Sciatic nerve (tissue), 2 donors: ENCODE measurements at places on chromosomes 5 and 9. TPM values are rescaled to one million over a fixed set of nuclear protein-coding genes. Genes with fewer than 3 reads are reported as not detected.

DNA sequence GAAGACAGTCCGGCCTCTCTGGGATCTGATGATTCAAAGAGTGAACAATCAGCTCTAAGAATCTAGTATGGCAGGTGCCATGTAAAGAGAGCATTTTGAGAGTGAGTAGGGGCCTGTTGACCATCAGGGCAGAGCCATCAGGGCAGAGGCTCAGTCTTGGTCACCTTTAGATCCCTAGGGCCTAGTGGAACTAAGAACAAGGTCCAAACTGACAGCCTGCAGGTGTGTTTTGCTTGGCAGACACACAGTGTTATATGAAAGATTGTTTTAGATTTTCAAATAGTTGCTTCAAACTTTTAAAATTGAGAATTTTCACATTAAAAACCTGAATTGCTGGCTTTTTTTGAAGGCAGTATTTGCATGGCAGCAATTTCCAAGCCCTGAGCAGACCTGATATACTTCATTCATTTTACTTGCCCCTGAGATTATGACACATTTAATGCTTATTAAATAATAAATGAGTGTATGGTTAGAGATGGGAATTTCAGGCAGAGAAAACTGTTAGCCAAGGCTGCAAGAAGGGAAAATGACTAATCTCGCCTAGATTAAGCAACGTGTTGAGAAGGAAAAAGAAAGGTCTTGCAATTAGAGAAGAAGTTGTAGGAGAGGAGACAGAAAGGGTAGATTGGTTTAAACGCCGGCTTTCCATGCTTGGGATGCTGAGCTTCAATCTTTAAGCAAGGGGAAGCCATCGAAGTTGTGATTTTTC is 279.6 kb downstream of the ARRDC3 start:
- DNase-seq: no peak

DNA sequence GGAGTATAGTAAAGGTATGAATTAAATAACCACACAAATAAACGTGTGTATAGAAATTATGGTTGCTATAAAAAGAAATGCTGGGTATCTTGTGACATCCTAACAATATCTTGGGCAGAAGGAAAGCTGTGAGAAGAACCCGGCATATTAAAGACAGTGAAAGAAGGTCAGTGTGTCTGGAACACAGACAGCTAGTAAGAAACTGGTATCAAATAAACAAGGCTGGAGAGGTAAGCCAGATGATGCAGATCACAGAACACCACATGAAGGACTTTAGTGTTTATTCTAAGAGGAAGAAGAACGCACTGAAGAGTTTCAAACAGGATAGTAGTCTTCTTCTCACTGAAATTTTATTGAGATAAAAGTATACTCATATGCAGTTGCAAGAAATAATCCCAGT is 24.4 kb downstream of the TMEM245 start:
- DNase-seq: no peak

- DNase-seq: no peak
These were observed 95.5 kb upstream of the KCNN2 start for GRCh38 chr5:114266374-114266773.

GRCh38 chr5:19880859-19881436 is 107.1 kb downstream of the CDH18 start:
- DNase-seq: no peak

- no peak for DNase-seq
These were observed 224.1 kb downstream of the ESM1 start for GRCh38 chr5:54761213-54761701.

DNA sequence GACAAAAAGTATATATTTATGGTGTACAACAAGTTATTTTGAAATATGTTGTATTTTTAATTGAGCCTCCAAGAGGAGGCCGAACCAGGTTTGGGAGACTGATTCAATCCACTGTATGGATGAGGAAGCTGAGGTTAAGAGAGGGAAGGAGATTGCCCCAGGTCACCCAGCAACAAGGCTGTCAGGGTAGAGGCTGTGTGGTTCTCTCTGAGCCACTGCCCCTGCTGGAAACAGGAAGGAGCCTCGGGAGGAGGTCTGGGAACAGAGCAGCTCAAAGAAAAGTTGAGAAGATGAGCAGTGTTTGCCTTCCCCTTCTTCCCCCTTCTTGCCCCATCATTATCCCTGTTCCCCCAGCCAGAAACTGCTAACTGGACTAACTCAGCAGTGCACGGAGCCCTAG is 6.6 kb upstream of the FAT2 start:
- no peak for DNase-seq

DNA sequence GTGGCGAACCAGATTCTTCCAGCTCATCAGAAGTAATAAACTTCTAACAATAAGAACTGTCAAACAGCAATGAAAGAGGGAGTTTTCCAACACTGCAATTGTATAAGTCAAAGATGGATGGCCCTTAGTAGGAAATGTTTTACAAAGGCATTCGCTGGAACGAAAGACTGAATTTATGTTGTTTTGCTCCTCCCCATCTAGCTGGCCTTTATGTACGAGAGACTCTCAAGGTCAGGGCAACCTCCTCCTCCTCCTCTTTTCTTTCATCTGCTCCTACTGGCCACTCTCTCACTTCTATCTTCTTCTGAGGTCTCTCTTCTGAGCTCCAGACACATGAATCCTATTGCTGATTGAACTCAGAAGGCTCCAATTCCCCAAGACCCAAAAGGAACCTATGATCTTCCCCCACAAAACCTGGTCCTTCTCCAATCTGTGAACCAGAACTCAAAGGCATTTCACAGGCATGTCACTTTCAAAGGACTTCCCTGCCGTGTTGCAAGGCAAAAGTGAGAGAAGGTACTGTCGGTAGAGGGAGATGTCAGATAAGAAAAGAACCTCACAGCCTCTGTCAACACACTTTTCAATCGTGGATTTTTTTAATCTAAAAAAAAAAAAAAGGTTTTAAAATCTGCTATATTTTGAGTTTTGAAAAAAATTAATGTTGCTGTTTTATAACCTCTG is 28.5 kb upstream of the PUM3 start:
- DNase-seq: no peak

DNA sequence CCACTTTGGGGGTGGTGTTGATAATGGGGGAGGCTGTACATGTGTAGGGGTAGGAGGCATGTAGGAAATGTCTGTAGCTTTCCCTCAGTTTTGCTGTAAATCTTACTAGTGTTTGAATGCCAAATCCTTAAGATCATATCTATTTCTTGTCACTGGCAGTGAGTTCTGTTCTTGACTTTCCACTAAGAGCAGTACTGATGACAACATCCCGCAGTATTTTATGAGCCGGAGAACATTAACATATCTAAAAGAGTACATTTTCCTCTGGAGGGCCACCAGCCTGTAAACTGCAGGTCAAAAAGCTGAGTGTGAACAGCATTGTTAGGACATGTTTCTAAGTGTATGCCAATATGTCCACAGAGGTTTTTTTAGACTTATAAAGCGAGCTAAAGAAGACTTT is 2.5 kb upstream of the HSPB3 start:
- DNase-seq: no peak

- no peak for DNase-seq
These were observed 159.3 kb downstream of the RGS3 start for GRCh38 chr9:113622600-113623400.

- DNase-seq: no peak
These were observed 17.2 kb upstream of the TTLL11 start for GRCh38 chr9:122110100-122110833.

DNA sequence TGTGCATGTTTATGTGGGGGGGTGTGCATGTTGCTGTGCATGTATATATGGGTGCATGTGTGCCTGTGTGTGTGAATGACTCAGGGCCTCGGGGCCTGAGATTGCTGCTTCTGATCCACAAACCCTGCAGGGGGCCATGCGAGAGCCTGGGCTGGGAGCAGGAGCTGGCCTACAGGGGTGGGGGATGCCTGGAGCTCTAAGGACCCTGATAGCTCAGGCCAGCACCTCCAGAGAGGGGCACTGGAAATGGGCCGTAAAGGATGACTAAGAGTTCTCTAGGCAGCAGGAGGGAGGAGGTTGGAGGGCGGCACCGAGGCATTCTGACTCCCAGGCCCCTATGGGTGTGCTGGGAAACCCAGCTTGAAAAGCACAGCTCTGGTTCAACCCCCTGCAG is 6.9 kb upstream of the UBAC1 start:
- DNase-seq: no peak

- DNase-seq: no peak
These were observed 4.7 kb downstream of the TNFSF8 start for GRCh38 chr9:114925672-114926071.

DNA sequence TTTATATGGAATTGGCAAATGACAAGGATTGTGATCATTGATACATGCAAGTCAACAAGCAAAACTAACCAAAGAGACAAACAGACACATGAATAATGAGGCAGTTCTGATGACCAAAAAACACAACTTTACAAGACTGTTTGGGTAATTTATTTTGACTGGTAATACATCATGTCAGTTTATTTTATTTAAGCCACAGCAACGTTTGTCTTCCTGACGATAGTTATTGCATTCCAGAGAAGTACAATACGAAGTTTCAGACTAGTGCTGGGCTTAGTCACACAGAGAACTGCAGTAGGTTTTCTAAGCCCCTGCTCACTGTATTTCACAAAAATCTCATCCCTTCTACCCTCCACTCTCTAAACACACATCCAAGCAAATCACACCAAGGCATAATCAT is 514.2 kb downstream of the RAB3C start:
- DNase-seq: no peak

- no peak for DNase-seq
These were observed 125.8 kb downstream of the BOD1 start for GRCh38 chr5:173490681-173491080.

DNA sequence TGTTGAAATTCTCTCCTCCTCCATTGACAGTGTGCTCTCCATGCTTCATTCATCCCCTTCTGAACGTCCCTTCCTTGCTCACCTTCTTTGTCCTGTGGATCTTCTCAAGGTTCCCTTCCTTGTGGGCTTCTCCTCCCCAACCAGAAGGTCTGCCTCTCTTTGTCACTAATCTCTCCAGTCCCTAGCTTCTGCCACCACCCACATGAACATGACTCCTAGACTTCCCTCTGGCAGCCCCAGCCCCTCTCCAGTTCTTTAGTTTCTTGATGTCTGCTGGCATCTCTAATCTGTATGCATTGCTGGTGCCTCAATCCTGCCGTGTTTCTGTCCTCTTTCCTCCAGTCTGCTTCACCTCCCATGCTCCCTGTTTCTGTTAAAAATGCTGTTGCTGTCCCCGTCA is 79.3 kb downstream of the ARHGAP26 start:
- no peak for DNase-seq

DNA sequence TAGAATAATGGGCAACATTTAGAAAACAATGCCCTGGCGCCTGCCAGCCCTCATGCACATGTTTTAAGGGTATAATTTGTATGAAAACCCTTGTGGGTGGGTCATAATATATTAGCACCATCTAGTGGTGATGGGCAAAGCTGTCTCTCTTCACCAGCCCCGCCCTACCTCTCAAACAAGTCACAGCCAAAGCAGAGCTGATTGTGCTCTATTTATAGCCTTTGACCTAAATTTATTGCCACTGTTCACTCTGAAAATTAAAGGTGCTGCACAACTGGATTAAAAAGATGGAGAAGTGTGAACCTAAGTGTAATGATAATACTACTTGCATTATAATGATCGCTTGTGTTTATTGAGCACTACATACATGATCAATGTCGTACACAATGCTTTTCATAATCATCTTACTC is 131.9 kb upstream of the ANKH start:
- peak; percentile 59 for DNase-seq

DNA sequence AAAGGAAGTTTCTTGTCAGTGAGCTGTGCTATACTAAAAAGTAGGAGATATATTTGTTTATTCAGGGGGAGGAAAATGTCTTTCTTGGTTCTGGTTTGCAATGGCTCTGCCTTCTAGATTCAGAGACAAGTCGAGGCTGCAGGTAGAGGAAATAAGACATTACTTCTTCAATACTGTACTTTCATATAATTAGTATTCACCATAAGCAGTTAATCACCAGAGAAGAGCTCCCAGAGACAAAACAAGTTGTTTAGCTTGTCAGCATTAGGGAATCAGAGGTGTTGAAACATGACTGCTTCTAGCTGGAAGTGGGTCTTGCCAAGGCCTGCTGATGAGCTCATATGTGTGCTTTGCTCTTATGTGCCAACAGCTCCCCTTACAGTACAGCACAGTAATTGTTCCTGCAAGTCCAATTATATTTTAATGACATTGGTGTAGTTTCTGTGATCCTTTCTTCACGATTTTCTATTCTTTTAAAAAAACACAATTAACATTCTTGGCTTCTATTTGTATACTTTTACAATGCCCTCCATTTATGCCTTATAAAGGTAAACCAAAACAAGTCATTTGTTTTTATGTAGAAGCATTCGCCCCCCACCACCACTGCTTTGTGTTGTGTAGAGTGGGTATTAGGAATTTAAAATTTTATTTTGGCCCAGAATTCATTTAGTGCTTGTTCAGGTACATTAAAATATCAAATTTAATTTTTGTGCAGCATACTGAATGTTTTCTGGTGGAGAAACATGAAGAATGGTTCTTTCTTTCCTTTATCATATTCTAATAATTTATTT is 112.2 kb downstream of the RPS23 start:
- DNase-seq: peak; percentile 72

DNA sequence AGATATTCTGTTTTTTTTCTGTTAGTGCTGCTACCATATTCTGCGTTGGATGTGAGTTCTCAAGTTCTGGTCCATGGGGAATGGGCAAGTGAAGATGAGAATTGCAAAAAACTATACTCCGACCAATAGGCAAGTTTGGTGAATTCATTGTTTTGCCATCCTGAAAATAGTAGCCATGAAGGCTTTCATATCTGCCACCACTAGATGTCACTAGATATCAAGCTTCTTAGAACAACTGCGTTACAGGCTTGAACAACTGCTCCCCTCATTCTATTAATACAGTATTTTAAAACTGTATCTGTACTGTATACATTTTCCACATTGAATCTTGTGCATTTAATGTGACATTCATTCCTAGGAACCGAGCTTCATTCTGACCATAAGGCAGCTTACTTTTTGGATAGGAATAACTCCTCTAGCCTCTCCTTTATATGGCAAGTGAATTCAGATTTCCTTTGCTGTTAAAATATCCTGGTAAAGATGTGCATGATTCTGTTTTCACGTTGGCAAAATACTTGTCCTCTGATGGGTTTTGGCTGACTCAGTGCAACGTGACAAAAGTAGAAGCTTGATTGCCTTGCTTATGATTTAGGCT is 163.6 kb downstream of the SREK1 start:
- no peak for DNase-seq

- DNase-seq: no peak
These were observed 46.7 kb upstream of the CER1 start for GRCh38 chr9:14769230-14769571.

GRCh38 chr9:120235081-120235480 is 344.9 kb downstream of the CDK5RAP2 start:
- no peak for DNase-seq

- DNase-seq: no peak
These were observed 2.9 kb downstream of the HTR1A start for GRCh38 chr5:63959177-63959982.

GRCh38 chr9:126112135-126112720 is 214.4 kb upstream of the MVB12B start:
- DNase-seq: no peak

The PCDHA7 gene
- total RNA-seq: 0.45 TPM

The DOCK2 gene
- total RNA-seq: 32.9 TPM

The CCNO gene
- total RNA-seq: 0.22 TPM

The SCGB3A2 gene
- 1.0 TPM for total RNA-seq

The LPAR1 gene
- 170 TPM for total RNA-seq

The IL9 gene
- not detected for total RNA-seq

The ADAMTS16 gene
- 2.7 TPM for total RNA-seq

The IRGM gene
- total RNA-seq: not detected

The IFNA2 gene
- total RNA-seq: not detected

The NFIL3 gene
- 57.8 TPM for total RNA-seq

The PCDHGA4 gene
- total RNA-seq: 10.6 TPM

The SHOC1 gene
- not detected for total RNA-seq
